NCI-H1417 treated with DMSO at 0.1 percent for 48 hours (cell line): ENCODE measurements at places on chromosomes 3 and 15.

DNA sequence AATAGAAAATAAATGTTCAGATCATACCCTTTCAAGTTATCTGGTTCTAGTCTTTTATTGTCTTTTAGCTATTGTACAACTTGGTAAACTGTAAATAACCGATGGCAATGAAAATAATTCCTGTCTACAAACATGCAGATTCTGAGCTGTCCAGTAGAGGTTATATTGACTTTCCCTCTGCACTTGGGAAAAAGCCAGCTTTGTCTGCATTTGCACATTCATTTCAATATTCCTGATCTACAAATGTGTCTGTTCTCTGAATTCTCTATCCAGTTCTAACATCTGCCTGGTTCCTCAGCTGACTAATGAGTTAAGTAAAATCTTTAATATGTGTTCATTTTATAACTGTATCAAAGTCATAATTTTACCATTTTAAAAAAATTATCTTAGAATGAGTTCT lies 408.5 kb downstream of the ERC2 start:
- DNase-seq, result no peak

GRCh38 chr15:25683911-25684310 lies 179.2 kb downstream of the ATP10A start:
- DNase-seq, result no peak

- no peak for DNase-seq
Measured at GRCh38 chr3:21826416-21826815, 75.4 kb upstream of the ZNF385D start.

- DNase-seq, result no peak
Measured at GRCh38 chr15:28888302-28888894, 2.6 kb downstream of the APBA2 start.

GRCh38 chr3:6468589-6468988 lies 392.3 kb upstream of the GRM7 start:
- no peak for DNase-seq

DNA sequence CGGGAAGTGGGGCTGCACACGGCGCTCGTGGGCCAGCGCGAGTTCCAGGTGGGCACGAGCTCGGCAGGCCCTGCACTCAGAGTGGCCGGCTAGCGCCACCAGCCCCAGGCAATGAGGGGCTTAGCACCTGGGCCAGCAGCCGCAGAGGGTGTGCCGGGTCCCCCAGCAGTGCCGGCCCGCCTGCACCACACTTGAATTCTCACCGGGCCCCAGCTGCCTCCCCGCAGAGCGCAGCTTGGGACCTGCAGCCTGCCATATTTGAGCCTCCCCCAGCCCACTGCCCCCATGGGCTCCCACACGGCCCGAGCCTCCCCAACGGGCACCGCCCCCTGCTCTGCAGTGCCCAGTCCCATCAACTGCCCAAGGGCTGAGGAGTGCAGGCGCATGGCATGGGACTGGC lies 87.5 kb downstream of the CHCHD4 start:
- DNase-seq, result no peak

- no peak for DNase-seq
Measured at GRCh38 chr15:86610038-86610437, 530.4 kb downstream of the AGBL1 start.

- DNase-seq, result no peak
Measured at GRCh38 chr15:67253549-67254237, 768 bp downstream of the AAGAB start.

DNA sequence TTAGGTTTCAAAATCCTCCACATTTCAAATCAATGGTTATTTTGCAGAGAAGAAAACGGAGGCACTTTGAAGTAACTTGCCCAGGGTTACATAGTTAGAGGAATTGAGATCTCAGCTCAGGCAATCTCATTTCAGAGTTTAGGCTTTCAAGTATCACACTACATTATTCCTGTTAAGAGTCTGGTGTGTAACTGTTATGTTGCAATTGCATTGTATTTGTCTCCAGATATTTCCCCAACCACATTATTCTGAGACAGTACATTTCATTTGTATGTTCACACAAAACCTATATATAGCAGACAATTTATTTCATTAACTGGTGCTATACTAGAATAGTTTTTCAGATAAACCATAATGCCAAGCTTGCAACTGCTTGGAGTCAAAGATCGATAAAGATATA lies 154.2 kb upstream of the TSPAN3 start:
- DNase-seq, result no peak

GRCh38 chr3:134640872-134641470 lies 9.9 kb downstream of the KY start:
- no peak for DNase-seq

DNA sequence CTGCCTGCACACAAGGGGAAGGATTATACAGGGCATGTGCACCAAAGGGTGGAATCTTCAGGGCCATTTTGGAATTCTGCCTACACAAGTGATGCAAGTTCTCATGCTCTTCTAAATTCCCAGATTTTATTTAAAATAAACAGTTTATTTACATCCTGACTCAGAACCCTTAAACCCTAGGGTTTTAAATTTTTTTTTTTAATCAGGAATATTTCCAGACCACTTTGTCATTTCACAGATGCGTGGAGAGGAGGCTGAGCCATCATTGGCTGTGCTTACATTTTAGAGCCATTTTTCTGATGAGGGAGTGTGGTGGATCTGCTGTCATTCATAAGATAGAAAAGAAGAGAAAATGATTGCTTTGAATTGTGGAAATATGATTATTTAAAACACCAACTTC lies 65.2 kb upstream of the MNS1 start:
- DNase-seq, result no peak

GRCh38 chr15:85289677-85290365 lies 90.6 kb upstream of the AKAP13 start:
- DNase-seq, result peak; percentile 31

DNA sequence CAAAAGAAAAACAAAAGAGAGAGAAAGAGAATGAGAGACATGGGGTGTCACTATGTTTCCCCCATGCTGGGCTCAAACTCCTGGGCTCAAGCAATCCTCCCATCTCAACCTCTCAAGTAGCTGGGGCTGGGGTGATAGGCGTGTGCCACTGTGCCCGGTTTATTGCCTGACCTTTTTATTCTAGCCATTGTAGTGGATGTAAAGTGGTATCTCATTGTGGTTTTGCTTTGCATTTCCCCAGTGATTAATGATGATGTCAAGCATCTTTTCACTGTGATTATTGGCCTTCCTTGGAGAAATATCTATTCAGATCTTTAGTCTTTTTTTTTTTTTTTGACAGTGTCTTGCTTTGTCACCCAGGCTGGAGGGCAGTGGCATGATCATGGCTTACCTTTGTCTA lies 37.7 kb upstream of the GK5 start:
- DNase-seq, result no peak

DNA sequence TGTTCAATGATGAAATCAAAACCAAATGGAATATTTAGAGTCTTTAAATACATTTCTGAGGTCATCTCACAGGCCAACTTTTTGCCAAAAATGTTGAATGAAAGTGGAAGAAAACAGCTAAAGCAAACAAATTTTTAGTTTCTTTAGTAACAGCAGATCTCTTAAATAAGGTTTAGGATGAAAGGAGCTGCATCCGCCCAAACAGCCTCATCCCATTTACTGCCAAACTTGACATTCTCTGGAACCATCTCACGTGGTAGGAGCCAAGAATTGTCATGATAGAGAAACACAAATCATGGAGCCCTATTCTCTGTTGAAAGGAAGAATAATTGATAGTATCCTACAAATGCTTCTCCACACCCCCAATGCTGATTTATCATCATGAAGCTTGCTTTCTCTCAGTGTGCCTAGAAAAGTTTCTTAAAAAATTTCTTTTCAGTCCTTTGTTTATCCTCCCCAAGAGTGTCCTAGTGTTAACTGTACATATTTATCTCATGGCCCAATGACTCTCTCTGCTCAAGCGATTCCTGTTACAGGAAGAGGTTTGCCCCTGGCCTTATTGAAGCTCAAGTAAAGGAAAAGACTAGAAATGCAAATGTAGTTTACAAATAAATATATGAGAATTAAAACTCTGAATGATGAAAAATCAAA lies 23.4 kb downstream of the SLC9A9 start:
- no peak for DNase-seq

GRCh38 chr3:126646674-126647073 lies 8.2 kb downstream of the TXNRD3 start:
- DNase-seq, result no peak
